Activated CD8-positive, alpha-beta T cell treated with anti-CD3 and anti-CD28 coated beads for 36 hours (primary cell): ENCODE measurements at places on chromosomes 4 and X.

- no peak for DNase-seq
These were observed 137.2 kb downstream of the RAPGEF2 start for GRCh38 chr4:159240046-159240445.

DNA sequence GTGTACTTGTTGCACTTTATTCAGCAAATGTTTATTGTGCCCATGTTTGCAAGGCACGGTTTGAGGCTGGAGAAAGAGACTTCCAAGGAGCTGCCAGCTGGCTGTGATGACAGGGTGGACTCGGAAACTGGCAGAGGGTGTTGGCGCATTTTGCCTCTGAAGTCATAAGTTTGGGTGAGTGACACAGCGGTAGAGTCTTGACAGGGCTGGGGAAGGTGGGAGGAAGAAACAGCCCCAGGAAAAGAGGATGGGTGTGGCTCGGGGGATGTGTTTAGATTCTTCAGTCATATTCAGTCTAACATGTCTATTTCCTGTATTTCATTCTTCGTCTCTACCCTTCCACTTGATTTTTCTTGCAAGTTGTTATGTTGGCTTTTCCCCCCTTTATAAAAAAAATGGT lies 77.0 kb upstream of the STOX2 start:
- no peak for DNase-seq

DNA sequence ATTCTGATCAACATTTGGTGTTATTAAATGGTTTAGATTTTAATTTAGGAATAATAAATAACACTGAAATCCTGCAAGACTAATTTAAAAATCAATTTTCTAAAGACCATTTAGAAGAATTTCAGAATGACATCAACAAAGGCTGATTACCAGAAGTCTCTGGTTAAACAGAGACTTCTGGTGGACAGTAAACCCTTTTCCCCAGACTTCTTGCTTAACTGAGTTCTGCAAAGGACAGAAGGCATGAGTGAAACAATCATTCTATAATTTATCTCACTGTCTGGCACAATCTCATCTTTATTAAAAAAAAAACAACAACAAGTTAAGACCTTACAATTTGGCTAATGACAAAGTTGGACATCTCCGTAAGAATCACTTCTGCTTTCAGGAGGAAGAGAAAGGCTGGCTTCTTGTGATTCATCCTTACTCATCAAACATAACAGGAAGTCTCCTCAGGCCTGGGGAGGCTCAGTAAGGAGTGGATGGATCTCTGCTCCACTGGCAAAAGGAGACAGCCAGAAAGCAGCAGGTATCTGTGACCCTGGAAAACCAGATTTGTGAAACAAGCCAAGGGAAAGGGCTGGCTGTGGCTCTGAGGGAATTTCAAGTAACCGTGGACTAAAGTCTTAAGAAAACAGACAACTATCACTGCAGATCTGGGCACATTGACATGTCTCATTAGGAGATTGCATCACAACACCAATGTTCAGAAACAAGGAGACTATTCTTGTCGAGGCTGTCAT lies 908 bp upstream of the TLR6 start:
- peak; percentile 47 for DNase-seq

DNA sequence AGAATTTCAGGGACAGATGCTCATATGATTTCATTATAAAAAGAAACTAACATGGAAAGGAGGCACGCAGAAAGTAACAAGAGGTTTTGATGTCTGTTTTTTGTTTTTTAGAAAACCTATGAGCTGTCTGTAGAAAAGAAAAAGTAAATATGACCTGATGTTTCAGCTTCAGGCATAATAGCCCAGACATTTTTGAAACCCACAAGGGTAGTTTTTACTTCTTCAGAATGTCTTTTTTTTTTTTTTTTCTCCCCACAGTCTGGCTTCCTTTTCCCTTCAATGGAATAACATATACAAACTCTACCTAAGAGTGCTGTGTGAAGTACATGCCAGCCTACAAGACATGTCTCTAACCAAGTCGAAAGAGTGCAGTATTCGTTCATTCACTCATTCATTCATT lies 18.3 kb upstream of the STX18 start:
- DNase-seq, result no peak
